ENCODE measurements at places on chromosomes 7 and 10. TPM values are rescaled to one million over a fixed set of nuclear protein-coding genes. Genes with fewer than 3 reads are reported as not detected.

DNA sequence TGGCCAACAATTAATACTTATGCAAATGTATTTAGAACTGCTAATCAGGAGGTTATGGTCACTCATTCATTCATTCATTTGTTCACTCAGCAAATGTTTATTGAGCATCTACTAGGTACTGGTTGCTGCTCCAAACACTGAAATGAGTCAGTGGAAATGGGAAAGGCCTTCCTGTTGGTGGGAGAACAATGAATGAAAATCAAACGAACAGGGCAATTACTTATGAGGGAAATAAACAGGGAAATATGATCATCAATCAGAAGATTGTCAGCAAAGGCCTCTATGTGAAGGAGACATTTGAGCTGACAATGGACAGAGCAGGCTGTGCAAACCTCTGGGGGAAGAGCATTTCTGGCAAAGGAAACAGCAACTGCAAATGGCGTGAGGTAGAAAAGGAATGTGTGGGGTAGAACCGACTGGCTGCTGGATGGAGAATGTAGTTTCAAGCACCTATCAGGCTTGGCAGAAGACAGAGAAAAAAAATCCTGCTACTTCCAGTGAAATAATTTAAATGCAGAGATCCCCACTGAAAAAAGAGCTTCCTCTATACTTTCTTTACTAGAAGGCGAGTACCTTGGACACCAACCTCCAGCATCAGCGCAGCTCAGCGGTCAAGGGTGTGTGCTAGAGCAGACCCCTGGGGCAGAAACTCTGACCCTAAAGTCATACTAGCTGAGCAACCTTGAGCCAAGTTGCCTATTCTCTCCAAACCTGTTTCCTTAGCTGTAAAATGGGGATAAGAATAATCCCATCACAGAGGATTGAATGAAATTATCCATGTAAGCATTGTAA, 108.8 kb upstream of the EEPD1 start:
- no peak for DNase-seq
- peaks cover 44% of the 10 kb centered on the region for H3K4me1 ChIP-seq
- no peak overlapping the region for H3K4me3 ChIP-seq
- H3K36me3 ChIP-seq, result no peaks in the 10 kb centered on the region
- no peak overlapping the region for H3K27ac ChIP-seq
- no peaks in the 10 kb centered on the region for H3K27me3 ChIP-seq

DNA sequence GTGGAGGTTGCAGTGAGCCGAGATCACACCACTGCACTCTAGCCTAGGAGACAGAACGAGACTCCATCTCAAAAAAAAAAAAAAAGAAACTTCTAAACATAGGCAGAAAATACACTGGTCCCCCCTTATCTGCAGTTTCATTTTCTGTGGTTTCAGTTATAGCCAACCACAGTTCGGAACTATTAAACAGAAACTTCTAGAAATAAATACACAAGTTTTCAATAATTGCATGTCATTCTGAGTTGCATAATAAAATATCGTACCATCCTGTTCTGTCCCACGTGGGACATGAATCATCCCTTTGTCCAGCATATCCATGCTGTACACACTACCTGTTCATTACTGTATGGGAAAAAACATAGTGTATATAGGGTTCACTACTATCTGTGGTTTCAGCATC, 8.0 kb downstream of the XRCC2 start:
- H3K27ac ChIP-seq, result no peak overlapping the region
- H3K4me1 ChIP-seq, result no peaks in the 10 kb centered on the region
- H3K4me3 ChIP-seq, result no peak overlapping the region
- DNase-seq, result no peak
- no peaks in the 10 kb centered on the region for H3K27me3 ChIP-seq
- no peaks in the 10 kb centered on the region for H3K36me3 ChIP-seq

The HTR7 gene
- 0.53 TPM for polyA plus RNA-seq

DNA sequence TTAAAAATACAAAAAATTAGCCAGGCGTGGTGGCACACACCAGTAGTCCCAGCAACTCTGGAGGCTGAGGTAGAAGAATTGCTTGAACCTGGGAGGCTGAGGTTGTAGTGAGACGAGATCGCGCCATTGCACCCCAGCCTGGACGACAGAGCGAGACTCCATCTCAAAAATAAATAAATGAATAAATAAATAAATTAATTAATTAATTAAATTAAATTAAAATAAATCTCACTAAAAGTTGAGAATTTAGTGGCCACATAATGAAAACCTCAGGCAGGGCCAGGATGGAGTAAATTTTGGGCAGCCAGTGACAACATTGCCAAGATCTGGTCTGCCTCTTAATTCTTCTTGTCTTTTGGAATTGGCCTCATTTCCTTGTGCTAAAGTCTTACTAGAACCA, 187.5 kb upstream of the FEZF1 start:
- H3K36me3 ChIP-seq, result no peaks in the 10 kb centered on the region
- H3K4me1 ChIP-seq, result no peaks in the 10 kb centered on the region
- H3K27ac ChIP-seq, result no peak overlapping the region

DNA sequence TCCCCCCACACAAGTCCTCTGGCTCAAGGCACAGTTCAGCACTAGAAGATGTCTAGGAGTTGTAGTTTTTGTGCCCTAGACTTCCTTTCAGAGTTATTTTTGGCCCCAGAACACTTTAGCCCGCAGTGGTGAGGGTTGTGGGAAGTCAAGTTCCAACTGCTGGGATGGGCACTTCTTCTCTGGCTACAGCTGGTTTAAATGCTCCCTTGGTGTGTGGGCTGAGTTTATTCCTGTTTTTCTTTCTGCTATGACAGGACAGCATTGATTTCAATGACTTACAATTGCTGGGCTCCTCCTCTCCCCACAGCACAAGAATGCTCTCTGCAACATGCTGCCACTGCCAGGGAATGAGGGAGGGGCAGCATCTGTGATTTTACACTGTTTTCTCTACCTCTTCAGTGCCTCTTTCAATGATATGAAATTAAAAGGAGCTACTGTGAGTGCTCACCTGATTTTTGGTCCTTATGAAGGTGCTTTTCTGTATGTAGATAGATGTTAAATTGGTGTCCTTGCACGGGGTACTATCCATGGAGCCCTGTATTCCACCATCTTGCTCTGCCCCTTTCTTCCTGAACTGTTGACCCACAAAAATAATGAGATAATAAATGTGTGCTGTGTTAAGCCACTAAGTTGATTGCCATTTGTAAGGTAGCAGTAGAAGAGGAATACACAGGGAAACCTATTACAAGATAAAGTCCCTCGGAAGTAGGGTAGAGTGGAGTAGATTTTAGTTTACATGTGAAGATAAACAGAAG, 56.3 kb downstream of the SLC13A1 start:
- no peak overlapping the region for H3K27ac ChIP-seq
- DNase-seq, result no peak
- no peak overlapping the region for H3K4me3 ChIP-seq
- no peaks in the 10 kb centered on the region for H3K4me1 ChIP-seq
- H3K36me3 ChIP-seq, result no peaks in the 10 kb centered on the region

DNA sequence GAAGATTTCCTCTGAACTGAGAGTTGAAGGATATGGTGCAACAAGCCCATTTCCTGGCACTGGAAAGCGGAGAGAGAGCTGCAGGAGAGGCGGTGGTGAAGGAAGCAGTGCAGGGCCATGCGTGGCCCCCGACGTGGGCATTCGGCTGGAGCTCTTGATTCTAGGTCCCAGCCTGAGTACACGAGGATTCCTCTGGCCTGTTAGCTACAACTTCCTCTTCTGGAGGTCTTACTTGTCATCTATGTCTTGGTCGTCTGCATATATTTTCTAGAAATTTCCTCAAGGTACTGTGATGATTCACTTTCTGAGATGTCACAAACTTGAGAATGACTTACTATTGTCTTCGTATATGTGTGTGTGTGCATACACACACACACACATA, 59.2 kb upstream of the JAZF1 start:
- no peaks in the 10 kb centered on the region for H3K36me3 ChIP-seq
- no peaks in the 10 kb centered on the region for H3K27me3 ChIP-seq
- H3K4me1 ChIP-seq, result no peaks in the 10 kb centered on the region
- DNase-seq, result no peak
- no peak overlapping the region for H3K4me3 ChIP-seq

The NXPH1 gene
- not detected for polyA plus RNA-seq

DNA sequence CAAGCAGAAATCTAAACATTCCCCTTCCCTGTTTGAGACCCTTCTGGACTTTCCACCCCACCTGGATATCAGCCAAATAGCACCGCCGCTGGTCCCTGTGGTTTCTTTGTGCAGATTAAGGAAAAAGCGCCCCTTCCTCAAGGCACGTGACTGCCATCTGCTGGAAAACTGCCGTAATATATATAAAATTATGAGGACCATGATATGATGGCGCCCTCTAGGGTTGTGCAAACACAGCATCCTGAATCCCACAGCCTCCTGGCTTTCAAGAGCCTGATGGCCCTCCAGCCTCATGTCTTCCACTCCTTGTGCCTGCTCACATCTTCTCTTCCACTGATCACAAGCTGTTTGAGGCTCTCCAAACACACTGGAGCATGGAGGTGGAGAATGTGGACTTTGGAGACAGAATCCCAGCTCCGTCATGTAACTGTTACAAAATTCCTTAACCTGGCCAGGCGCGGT, 121.3 kb downstream of the MYL10 start:
- H3K36me3 ChIP-seq, result no peaks in the 10 kb centered on the region
- no peaks in the 10 kb centered on the region for H3K4me1 ChIP-seq
- H3K4me3 ChIP-seq, result no peak overlapping the region
- peaks cover 50% of the 10 kb centered on the region for H3K27me3 ChIP-seq
- peak; percentile 62 for DNase-seq
- no peak overlapping the region for H3K27ac ChIP-seq

Measured in GM23248 (cell line).